ENCODE measurements at places on chromosomes 7 and 10.

GRCh38 chr10:7291487-7292270 lies 119.2 kb downstream of the SFMBT2 start:
- DNase-seq = no peak

- DNase-seq = no peak
Measured at GRCh38 chr7:50303335-50304128, 984 bp upstream of the IKZF1 start.

DNA sequence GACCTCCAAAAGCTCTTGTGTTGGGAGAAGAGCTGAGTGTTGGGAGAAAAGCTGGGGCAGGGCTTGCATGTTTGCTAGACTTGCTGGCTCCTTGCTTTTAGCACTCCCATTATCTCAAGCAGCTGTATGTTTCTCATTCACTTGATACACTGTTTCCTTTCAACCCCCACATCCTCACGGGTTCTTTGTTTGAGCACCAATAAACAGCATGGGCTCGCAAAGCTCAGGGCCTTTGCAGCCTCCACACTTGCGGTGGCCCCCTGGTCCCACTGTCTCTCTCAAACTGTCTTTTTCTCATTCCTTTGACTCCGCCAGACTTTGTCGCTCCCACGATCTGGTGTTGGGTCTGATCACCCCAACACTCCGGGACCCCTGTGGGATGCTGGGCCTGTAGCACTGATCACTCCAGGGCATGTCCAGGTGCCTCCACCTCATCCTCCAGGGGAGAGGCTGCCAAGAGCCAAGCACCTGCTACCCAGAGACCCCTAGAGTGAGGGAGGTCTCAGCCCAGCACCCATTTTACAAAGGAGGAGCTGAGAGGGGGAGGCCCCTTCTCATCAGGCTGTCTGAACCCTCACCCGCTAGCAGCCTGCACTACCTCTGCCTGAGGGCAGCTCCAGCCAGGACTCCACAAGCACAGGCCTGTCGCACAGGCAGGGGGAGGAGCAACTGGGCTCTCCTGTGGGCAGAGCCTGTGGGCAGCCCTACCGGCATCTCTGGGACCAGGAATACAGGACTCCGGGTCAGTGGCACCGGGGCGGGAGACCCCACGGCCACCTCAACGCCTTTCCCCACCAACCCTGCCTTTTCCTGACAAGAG lies 49.1 kb upstream of the MSMB start:
- DNase-seq = no peak

- DNase-seq = no peak
Measured at GRCh38 chr7:158449266-158449665, 138.4 kb downstream of the PTPRN2 start.

- DNase-seq = peak; percentile 38
Measured at GRCh38 chr7:23357190-23358093, 58.3 kb downstream of the MALSU1 start.

- DNase-seq = no peak
Measured at GRCh38 chr10:116109881-116110280, 163.1 kb downstream of the GFRA1 start.

GRCh38 chr7:101126651-101127459 lies at the start of gene SERPINE1:
Gene SERPINE1 (plus strand): TSS chr7:101127104. CDS start chr7:101128394, 1,290 bp downstream.
- peak; percentile 76 for DNase-seq

- no peak for DNase-seq
Measured at GRCh38 chr10:58054881-58055280, 212.8 kb downstream of the IPMK start.

GRCh38 chr7:116802746-116803152 lies 59.6 kb upstream of the CAPZA2 start:
- peak; percentile 30 for DNase-seq

GRCh38 chr10:3420527-3421469 lies 248.2 kb upstream of the PITRM1 start:
- no peak for DNase-seq

DNA sequence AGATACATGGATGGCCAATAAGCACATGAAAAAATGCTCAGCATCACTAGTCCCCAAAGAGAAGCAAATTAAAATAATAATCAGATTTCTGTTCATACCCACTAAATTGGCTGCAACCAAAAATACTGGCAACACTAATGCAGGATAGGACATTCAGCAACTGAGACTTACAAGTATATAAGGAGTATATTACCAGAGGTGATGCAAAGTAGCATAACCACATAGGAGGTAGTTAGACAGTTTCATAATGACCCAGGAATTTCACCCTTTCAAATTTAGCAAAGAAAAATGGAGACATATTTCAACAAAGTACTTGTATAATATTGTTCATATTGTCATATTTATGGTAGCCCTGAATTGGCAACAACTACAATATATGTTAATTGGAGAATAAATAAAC lies 727.8 kb downstream of the GRID1 start:
- DNase-seq = no peak

DNA sequence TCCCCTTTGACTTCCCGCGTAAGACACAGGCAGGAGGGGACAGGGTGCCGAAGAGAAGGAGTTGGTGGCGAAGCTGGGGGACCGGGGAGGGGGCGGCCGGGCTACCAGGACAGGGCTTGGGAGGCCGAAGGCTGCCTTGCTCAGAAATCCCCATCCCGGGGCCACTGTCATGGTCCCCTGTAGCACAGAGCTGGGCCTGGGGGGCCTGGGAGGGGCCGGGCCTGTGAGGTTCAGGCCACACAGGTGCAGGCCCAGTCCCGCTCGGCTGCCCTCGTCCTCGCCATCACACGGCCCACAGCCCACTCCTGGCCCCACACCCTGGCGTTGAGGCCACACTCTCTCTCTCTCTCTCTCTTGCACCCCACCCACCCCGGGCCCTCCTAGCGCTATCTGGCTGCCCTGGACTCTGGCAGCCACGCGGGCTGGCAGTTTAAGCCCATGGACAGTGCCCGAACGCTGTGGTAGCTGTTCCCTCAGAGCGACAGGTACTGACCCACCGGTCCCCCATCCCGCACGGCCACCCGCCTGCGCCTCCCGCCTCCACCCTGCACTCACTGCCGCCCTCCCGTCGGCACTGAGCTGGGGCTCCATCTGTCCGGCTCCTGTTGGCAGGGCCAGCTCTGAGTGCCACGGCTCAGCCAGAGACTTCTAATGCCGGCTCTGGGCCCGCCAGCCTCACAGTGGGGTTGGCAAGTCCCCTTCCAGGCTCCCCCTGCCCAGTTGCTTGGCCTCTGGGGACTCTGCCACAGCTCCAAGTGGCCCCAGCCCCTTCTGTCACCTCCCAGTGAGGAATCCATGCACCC lies 28.0 kb downstream of the TTYH3 start:
- DNase-seq = no peak

- DNase-seq = no peak
Measured at GRCh38 chr7:106277976-106278375, 6.8 kb downstream of the NAMPT start.

DNA sequence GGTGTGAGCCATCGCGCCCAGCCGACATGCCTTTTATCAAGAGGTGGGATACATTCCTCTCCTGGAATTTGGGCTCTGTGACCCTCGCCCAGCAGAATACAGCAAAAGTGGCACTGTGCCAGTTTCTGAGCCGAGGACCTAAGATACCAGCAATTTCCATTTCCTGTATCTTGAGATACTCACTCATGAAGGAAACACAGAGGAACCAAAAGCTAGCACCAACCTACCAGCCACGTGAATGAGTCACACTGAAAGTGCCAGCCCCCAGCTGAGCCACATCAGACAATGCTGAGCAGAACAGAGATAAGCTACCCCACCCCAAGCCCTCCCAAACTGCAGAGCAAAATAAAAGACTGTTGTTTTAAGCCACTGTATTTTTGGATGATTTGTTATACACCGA lies 56.3 kb downstream of the CACUL1 start:
- peak; percentile 21 for DNase-seq

GRCh38 chr10:43202224-43202656 lies 64.0 kb downstream of the CSGALNACT2 start:
- DNase-seq = peak; percentile 83

- DNase-seq = no peak
Measured at GRCh38 chr7:45892407-45893035, 4.2 kb downstream of the IGFBP1 start.

GRCh38 chr7:130179631-130180030 lies 25.6 kb downstream of the TMEM209 start:
- DNase-seq = no peak

GRCh38 chr7:25522727-25523126 lies 294.4 kb upstream of the NPVF start:
- DNase-seq = no peak

- no peak for DNase-seq
Measured at GRCh38 chr7:99016196-99016595, 127.7 kb downstream of the SMURF1 start.

GRCh38 chr10:83835945-83836745 lies 303.2 kb upstream of the GHITM start:
- DNase-seq = no peak

DNA sequence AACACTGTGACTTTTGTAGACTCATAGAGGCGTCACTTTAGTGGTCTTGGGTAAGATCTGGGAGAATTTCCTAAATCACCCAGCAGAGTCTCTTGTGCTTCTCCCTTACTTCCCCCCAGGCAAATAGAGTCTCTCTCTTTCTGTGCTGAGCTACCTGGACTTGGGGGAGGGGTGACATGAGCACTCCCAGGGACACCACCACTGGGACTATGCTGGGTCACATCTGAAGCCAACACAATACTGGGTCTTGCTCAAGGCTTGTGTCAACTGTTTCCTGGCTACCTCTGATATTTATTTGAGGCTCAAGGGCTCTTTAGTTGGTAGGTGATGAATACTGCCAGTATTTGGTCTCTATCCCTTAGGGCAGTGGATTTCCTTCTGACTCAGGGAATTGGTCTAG lies 214.6 kb upstream of the TPK1 start:
- DNase-seq = no peak

GRCh38 chr7:3558400-3558799 lies 257.3 kb downstream of the SDK1 start:
- DNase-seq = no peak

- no peak for DNase-seq
Measured at GRCh38 chr7:69953136-69954067, 355.1 kb downstream of the AUTS2 start.
